DMS153 (cell line): ENCODE measurements at places on chromosomes 3 and 15.

GRCh38 chr3:150249779-150250470 lies 158.2 kb upstream of the TSC22D2 start:
- no peak for DNase-seq

DNA sequence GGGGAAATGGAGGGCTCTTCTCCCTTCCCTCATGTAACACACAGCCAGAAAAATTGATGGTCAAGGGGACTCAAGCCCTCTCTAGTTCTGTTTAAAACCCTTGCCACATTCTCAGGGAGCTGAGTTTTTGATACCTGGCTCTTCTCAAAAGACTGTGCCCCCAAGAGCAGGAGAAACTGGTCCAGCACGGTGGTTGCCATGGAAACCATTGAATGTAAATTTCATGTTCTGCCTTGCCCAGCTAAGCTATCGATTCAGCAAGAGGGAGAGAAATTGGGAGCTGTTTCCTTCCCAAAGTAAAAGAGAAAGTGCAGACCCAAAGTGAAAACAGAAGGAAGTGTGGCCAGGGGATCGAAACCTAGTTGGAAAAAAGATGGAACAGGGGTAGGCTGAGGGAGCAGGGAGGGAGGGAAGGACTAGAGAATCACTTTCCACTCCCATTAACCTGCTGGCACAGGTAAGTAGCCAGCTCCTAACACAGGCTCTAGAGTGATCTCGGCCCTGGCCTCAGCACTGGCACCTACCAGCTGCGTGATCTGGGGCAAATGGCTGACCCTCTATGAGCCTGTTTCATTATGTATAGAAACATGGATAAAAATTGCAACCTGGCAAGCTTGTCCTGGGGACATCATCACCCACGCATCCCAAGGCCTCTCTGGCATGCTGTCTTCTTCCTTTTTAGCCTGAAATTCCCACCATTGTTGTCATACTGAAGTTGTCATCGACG lies 140.9 kb downstream of the TPRA1 start:
- DNase-seq: no peak

GRCh38 chr3:8450618-8451017 lies 51.0 kb upstream of the LMCD1 start:
- no peak for DNase-seq

DNA sequence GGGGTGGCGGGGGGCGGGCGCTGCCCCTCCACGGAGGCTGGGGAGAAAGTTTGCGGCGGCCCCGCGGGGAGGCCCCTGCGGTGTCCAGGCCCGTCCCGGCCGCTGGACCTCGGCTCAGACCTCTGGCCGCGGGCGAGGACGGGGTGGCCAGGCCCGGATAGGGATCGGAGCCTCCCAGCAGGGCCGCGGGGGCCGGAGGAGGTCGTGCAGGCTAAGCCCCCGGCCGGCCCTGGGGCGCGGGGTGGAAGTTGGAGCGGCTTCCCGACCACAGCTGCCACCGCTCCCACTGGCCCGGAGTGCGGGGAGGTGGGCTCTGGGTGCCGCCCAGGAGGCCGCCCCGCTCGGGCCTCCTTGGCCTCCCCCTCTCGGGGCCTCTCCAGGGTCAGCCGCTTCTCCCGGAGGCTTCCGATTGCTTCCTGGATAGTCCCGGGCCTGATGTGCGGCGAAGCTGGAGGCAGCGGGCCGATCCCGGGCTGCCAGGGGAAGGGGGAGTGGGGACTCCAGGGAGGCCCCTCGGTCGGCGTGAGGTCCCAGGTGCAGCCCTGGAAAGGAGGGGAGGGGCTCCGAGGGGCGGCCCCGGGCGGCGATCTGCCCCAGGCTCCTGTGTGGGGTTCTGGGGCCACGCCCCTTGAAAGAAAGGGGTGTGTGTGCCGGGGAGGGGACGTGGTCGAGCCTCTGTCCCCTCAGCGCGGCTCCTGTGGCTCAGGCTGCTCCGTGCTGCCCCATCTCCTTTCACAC lies 907 bp downstream of the PLXNA1 start:
- DNase-seq: no peak

DNA sequence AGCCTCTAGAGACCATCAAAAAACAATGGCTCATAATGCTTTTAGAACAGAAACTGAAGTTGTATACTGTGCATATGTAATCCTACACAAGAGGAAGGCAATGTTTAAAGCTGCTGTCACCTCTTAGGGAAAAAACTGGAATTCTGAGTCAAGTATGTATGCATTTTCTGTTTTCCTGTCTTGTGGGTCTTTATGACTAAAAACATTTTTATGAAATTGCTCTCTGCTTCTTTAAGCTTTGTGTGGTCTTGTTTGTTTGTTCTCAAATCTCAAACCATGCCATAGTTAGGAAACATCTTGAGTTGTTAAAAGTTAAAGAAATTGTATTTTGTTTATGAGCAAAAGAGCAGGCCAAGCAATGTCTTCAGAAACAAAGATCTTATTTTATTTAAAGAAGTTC lies 80.9 kb upstream of the SOX2 start:
- DNase-seq: no peak

DNA sequence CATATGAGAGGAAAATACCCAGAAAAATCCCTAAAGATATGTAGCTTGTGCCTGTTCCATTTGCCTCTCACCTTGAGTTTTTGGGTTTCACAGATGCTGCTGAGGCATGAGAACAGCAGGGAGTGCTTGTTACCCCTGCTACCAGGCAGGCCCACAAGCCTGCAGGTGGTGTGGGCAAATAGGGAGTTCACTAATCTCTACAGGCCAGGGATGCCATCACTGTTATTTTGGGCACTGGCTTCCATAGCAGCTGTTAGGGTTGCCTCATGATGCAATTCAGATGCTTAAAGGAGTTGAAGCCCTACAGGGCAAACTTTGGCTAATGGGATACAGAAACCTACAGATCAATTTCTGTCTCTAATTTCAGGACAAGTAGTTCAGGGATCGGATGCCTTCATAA lies 873.5 kb downstream of the OTOL1 start:
- DNase-seq: no peak

DNA sequence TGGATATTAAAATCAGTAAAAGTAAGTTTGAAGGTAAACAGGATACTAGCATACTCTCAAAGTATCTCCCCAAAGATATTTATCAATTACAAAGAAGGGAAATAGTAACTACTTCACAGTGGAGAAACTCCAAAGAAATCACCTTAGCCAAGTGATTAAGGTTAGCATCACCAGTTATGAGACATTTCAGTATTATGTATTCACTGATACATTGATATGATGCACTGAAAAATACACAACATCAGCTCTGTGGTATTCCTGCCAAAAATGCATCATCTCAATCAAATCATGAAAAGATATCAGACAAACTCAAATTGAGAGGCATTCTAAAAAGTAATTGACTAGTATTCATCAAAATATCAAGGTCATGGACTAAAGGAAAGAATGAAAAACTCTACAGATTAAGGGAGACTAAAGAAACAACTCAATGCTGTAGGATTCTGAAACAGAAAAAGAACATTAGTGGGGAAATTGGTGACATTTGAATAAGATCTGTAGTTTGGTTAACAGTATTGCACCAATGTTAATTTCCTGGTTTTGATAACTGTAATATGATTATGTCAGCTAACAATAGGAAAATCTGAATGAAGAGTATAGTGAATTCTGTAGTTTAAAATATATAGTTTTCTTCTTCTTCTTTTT lies 215.4 kb downstream of the UACA start:
- DNase-seq: no peak

GRCh38 chr15:88998980-88999713 lies 86.0 kb upstream of the MFGE8 start:
- DNase-seq: no peak

GRCh38 chr15:48178648-48178931 lies 495 bp upstream of the MYEF2 start:
- DNase-seq: no peak

GRCh38 chr3:99503350-99503749 lies 135.0 kb upstream of the COL8A1 start:
- no peak for DNase-seq

DNA sequence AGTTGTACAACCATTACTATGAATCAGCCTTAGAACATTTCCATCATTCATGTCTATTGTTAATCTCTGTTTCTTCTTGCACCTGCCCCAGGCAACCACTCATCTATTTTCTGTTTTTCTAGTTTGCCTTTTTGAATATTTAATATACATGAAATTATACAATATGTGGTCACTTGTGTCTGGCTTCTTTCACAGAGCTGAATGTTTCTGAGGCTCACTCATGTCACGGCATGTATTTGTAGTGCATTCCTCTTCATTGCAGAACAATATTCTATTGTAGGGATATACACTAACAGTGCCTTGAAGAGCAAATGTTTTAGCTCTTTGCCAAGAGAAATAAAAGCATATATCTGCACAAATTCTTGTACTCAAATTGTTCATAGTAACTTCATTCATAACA lies 32.9 kb downstream of the CERS3 start:
- no peak for DNase-seq

GRCh38 chr3:169034401-169034800 lies 629.1 kb downstream of the MECOM start:
- no peak for DNase-seq

DNA sequence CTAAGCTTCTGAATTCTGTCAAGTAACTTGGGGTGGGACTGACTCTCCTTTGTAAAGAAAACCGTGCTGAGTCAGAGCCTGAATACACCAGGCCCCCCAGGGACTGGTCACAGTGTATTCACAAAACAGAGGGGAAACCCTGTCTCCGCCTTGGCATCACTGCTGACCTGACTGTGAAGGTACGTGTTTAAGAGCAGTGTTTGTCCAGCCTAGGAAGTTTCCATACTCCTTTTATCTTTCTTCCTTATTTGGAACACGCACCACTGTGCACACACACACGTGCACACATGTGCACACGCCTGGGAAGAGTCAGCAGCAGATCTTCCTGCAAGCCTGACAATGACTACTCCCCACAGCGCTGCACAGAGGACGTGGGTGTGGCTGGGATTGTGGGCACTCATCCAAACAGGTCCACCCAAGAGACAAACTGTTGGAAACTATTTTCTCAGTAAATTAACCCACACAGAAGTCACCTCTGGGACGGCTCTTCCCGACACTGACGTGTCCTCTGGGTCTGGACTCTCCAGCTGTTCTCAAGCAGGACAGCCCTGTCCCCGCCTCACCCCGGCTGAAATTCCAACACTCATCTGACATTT lies 87.7 kb downstream of the ATP10A start:
- DNase-seq: no peak

DNA sequence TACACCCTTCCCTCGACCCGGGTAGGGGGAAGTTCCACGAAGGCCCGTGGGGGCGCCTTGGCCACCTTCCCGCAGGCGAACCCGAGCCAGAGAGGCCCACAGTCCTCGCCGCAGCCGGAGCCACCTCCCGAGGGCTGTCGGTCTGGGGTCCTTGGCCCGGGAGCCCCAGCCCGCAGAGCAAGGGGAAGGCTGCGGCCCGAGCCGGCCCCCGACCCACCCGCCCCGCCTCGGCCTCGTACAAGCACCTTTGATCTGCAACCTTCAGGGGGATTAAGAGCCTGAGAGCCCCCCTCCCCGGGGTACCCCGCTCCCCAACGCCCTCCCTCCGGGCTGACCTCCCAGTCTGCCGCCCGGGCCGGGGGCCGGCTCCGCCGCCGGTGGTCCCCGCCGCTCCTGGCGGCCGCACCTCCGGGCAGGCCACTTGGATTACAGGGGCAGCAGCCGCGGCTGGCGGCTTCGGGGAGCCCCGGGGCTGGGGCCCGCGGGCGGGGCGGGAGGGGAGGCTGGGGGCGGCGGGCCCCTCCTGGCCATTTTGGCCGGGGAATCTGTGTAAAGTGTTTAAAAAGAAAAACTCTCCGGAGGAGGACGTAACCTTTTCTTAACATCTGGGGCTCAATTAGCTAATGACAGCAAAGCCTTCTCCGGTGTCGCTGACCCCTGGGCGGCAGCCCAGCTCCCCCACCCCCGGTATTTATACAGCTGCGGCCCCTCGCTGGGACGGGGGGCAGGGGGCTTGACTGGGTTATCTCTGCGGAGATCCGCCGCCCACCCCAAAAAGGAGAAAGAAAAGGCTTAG lies 40.2 kb downstream of the EPHB3 start:
- no peak for DNase-seq

DNA sequence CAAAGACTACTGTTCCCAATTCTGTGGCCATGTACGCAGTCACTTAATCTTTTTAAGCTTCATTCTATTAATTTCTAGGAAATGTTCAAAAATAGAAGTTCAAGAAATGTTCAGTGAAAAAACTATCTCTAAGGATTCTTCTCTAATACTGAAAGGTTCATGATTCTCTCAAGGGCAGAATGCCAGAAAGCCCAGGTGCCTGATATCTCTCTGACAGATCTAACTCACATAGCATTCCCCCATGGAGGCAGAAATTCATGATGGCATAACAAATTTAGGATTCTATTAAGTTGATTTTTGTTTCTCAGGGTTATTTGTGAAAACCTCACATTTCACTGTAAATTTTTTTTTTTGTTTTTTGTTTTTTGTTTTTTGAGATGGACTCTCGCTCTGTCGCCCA lies 17.5 kb downstream of the CHRM5 start:
- no peak for DNase-seq

DNA sequence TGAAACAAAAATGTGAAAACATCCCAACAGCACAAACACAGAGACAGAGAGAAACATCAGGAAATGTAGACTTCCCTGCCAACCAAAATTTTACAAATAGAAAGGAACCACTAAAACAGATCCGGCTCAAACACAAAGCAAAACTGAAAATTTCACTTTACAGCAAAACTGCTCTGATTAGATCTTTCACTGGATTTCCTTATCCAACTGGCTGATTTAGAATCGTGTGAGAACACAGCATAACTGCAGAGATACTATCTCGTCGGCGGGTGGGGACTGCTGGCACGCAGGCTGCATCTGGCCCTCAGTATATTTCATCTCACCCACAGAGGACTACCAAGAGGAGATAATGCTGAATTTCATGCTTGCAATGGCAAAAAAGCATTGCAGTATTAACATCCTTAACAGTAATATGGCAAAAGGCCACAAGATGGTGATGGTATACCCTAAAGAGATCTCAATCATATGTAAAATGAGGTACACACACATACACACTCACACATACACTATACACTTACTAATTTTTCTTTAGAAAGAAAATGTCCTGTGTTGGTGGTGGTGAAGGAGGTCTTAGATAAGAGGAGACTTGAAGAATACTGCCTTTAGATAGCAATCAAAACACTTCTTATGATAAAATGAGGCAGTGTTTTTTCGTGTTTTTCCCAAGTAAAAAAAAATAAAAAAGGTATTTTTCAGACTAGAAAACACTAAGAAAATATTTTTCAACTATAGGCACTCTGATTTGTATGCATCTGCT lies 10.6 kb upstream of the LEO1 start:
- DNase-seq: peak; percentile 63

GRCh38 chr3:20056725-20057611 lies 16.7 kb downstream of the KAT2B start:
- DNase-seq: no peak

GRCh38 chr3:138875754-138876664 lies 41.3 kb upstream of the PIK3CB start:
- no peak for DNase-seq

- peak; percentile 43 for DNase-seq
These were observed 51.1 kb upstream of the WNT5A start for GRCh38 chr3:55538158-55538557.
